Bladder microvascular endothelial cell (primary cell): ENCODE measurements at places on chromosomes 1 and 21. TPM values are rescaled to one million over a fixed set of nuclear protein-coding genes. Genes with fewer than 3 reads are reported as not detected.

C1QB gene
- not detected in 2 replicates for total RNA-seq

SPRR1A gene
- not detected in 2 replicates for total RNA-seq

KCNJ9 gene
- total RNA-seq = not detected in 2 replicates

ANGPTL1 gene
- under 0.01 TPM in 1 of 2 replicates, not detected in the other for total RNA-seq

CFHR1 gene
- total RNA-seq = not detected in 2 replicates

NAV1 gene
- 12.0 and 18.1 TPM in 2 replicates for total RNA-seq

LCE2B gene
- not detected in 2 replicates for total RNA-seq

IFNLR1 gene
- not detected in 2 replicates for total RNA-seq

DCST1 gene
- not detected in 2 replicates for total RNA-seq

PGLYRP4 gene
- not detected in 2 replicates for total RNA-seq

KCNQ4 gene
- not detected in 2 replicates for total RNA-seq

CCNL2 gene
- 54.7 and 196 TPM in 2 replicates for total RNA-seq

NR1I3 gene
- not detected in 2 replicates for total RNA-seq

C8B gene
- total RNA-seq = not detected in 2 replicates
